Epithelial cell of proximal tubule (primary cell): ENCODE measurements at places on chromosomes 13 and 19. TPM values are rescaled to one million over a fixed set of nuclear protein-coding genes. Genes with fewer than 3 reads are reported as not detected.

DNA sequence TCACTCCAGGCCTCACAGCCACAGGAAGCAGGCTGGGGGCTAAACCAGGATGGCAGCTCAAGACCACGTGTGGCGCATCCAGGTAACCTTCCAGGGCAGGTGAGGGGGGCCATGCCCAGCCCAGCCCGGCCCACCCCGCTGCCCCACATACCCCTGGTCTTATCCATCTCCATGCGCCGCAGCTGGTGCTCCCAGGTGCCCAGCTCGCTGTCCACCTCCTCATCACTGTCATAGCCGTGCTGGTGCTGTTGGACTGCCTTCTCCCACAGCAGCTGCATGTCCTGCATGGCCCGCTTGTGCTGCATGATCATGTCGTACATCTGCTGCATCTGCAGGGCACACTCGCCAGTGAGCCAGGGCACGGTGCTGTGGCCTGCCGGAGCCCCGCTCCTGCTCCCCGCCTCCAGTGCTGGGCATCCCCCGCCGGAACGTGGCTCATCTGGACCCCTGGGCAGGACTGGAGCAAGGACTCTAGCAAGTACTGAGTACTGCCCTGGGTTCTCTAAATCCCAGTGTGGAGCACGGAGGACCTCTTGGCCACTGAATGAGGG is 6.0 kb upstream of the TM6SF2 start:
- DNase-seq = no peak

- no peak for DNase-seq
Observed at GRCh38 chr13:24083141-24083540, 77.4 kb upstream of the SPATA13 start.

The A1BG gene
- 2.7 and 20.1 TPM in 2 replicates for total RNA-seq

The KLK14 gene
- total RNA-seq = 0.17 TPM in 1 of 2 replicates, not detected in the other

The NCAN gene
- not detected in 2 replicates for total RNA-seq

GRCh38 chr13:22061371-22061805 is 390.5 kb downstream of the FGF9 start:
- no peak for DNase-seq

- DNase-seq = no peak
Observed at GRCh38 chr13:44293374-44293773, 80.2 kb upstream of the SERP2 start.
